ENCODE measurements at places on chromosomes 3 and 15.

- no peak for DNase-seq
Measured at GRCh38 chr15:92392462-92392861, 1.2 kb upstream of the ST8SIA2 start.

- DNase-seq = no peak
Measured at GRCh38 chr3:356952-357351, 160.4 kb downstream of the CHL1 start.

GRCh38 chr15:101455291-101456025, 34.0 kb downstream of the PCSK6 start:
- DNase-seq = no peak

GRCh38 chr3:9754678-9755077, 4.9 kb downstream of the OGG1 start:
- no peak for DNase-seq

- DNase-seq = no peak
Measured at GRCh38 chr15:95068701-95069521, 837.5 kb downstream of the MCTP2 start.
